OCI-LY7 (cell line): ENCODE measurements at places on chromosomes 6 and 20. TPM values are rescaled to one million over a fixed set of nuclear protein-coding genes. Genes with fewer than 3 reads are reported as not detected.

DNA sequence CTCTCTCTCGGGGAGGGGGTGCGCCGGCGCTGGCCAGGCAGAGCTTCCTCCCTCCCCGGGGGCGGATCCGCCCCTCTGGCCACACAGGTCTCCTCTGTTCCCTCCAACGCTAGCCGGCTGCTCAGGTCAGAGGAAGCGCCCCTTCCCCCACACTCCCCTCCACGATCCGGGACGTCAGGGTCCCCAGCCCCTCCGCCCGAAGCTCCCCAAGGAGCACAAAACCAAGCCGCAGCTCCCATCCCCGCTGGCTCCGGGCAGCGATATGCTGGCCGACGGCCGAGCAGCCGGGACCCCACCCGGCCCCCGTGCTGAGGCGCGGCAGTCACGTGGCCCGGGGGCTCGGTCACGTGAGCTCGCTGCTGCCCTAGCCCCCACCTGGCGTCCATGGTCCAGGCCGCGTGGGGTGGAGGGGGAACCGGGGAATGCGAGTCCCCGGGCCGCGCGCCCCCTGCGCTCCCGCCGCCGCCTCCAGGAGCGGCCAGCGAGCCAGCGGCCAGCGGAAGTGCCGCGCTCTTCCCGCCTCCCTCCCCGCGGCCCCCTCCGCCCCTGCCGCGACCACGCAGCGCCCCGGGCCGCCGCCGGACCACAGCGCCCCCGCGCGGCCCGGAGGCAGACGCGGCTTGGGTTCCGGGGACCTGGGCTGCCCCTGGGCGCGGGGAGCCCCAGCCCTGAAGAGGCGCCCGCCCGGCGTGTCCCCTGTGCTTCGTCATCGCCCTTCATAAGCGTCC is at the start of gene SLC35B2:
Gene SLC35B2, minus strand, starts transcription at position 504 of the 728 bp plus-strand sequence. Its CDS starts 118 bp downstream, at position 386.
- DNase-seq = peak; percentile 84

GRCh38 chr20:23152308-23152892 is 66.3 kb upstream of the CD93 start:
- no peak for DNase-seq

DNA sequence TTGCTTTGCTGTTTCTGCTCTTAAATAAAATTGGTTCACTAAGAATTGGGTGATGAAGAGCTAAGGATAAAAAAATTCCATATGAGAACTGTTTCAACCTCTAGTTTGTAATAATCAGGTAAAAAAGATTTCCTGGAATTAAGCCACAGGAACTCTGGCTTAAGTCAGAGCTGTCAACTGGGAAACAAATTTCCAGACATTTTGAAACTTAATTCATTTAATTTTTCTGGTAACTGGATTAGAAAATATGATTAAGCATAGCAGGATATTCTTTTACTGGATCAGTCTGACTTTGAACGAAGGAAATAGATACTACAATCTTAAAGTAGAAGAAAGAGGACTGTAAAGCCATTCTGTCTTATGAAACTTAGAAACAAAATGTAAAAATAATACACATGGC is 1.3 kb upstream of the VIP start:
- no peak for DNase-seq

IP6K3 gene
- not detected in 2 replicates for total RNA-seq

TIAM2 gene
- 6.2 and 7.3 TPM in 2 replicates for total RNA-seq

TPX2 gene
- total RNA-seq = 173 and 183 TPM in 2 replicates

HLA-DMB gene
- total RNA-seq = 77.0 and 78.5 TPM in 2 replicates
